ENCODE measurements at places on chromosomes 5 and 9.
A peak's percentile ranks its signal among the peaks of the same experiment; 100 is the strongest.

DNA sequence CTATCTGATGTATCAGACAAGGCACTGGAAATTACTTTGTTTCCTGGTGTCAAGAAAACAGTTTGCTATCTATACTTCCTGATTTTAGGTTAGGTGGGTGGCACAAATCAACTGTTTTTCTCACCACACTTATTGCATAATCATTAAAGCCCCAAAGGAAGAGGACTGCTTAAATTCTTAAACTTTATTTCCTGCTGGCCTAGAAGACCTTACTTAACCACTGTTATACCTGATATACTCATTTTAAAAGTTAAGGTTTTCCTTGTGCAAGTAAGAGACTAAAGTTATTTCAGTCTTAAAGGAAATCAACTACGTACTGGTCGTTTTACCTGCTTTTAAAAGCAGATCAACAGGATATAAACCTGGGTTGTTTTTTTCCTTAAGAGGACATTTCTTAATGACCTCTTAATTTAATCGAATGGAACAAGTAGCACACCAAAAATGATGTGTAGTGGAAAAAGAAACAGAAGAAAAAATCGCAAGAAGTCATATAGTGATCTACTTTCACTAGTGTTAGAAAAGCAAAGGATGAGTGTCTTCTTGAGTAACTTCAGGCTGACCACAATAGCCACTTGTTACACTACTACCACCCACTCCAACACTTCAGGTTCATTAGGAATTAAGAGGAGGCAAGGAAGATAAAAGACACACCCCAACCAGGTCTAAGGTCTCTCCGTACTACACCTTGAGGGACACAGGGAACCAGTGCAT lies 974 bp downstream of the CLINT1 start:
- DNase-seq = no peak

DNA sequence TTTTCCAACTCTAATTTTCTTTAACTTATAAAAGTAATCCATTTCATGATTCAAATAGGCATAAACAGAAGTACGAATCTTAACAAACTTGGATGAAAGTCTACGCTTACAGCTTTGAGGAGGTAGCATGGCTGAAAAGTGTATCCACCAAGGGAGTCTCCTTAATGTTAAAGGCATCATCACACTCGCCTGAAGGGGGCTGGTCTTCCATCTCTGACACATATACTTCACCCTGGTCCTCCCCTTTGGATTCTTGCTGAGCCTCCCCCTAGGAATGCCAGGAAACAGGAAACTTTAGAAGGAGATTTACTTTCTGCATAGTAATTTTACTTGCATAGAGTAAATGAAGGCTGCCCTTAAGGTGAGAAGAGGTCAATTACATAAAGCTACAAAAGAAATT lies 10.3 kb upstream of the NME5 start:
- DNase-seq = peak; percentile 7

GRCh38 chr5:73814233-73814846 lies 188.3 kb downstream of the ARHGEF28 start:
- DNase-seq = no peak

DNA sequence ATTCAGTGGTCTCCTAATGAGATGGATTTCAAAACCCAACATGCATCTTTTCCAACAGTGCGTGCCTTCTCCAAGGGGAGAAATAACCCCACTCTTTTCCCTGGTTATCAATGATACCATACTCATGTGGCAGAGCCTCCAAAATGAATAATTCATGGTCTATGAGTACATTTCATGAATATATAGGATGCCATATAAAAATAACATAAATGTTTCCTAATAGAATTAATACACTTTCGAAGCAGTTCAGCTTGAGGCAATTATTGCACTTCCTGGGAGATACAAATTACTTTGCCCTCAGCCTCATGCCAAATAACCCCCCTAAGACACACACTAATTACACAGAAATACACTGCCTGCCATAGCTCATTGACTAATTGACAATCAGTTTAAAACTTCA lies 318.6 kb downstream of the ZSWIM6 start:
- no peak for DNase-seq

DNA sequence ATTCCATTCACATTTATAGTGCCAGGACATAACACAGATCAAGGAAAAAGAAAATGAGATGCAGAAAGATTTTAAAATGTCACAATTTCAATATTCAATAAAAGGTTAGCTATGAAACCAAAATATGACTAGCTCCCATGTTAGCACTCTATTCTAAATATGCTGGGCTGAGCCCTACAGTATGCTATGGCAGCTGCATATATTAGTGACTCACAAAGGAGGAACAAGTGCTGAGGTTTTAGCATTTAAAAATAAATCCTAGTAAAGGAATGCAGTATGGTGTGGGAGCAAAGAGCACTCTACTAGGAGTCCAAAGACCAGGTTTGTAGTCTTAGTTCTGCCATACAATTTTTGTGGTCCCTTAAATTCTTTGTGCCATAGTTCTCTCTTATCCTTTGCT lies 118.4 kb downstream of the OXCT1 start:
- DNase-seq = no peak

DNA sequence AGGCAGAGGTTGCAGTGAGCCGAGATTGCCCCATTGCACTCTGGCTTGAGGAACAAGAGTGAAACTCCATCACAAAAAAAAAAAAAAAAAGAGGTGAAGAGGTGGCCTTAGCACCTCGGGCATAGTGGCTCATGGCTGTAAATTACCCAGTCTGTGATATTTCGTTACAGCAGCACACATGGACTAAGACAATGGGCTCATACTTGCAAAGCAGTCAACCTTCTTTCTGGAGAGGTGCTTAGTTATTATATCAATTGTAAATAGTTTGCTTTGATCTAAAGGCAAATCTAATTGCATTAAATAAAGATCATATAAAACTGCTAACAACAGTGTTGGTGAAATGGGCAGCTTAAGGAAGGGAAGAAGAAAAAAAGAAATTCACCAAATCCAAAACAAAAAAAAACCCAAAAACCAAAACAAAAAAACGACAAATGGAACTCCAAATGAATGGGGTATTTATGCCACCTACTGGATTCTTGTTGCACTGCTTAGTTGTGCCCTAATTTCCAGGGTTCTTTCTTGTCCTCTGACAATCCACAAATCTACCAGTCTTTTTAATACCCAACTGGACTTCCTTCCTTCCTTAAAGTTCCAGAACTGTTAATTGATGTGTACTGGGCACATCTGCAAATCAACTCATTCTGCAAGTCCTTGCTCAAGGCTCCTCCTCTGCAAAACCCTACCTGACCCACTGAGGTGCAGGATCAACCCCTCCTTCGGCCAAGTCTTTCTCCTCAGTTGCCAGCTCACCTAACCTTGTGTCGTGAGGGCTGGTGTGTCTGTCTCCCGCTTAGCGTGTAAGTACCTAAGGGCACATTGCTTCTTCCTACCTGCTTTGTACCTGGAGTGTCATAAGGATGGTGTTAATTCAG lies 35.0 kb upstream of the DMRT1 start:
- peak; percentile 44 for DNase-seq

GRCh38 chr9:6562201-6562600 lies 83.3 kb downstream of the GLDC start:
- no peak for DNase-seq

GRCh38 chr5:39395521-39395920 lies 29.3 kb downstream of the DAB2 start:
- no peak for DNase-seq

DNA sequence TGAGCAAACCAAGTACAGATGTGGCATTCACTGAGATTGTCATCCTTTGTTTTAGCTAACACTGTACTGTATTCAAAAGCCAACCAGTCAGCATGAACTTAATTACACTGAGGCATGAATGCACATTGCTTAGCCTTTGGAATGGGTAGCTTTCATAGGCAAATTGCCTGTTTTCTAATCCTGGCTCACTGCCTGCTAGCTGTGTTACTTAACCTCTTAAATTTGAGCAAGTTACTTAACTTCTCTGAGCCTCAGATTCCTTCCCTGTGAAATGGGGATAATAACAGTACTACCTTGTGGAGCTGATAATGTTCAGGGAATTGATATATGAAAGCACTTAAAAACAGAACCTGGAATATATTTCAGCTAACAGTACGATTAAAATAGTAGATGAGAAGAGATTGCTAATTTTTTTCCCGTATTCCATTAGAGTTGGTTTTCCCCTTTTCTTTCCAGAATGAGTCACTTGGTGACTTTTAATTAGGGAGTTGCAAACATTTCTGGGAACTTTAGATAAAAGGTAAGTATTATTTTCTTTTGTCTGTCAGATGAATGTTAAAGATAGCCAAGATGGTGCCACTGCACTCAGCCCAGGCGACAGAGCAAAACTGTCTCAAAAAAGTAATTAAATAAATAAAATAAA lies 43.9 kb downstream of the ARRDC3 start:
- DNase-seq = no peak

GRCh38 chr5:33737697-33738096 lies 154.1 kb downstream of the ADAMTS12 start:
- no peak for DNase-seq

DNA sequence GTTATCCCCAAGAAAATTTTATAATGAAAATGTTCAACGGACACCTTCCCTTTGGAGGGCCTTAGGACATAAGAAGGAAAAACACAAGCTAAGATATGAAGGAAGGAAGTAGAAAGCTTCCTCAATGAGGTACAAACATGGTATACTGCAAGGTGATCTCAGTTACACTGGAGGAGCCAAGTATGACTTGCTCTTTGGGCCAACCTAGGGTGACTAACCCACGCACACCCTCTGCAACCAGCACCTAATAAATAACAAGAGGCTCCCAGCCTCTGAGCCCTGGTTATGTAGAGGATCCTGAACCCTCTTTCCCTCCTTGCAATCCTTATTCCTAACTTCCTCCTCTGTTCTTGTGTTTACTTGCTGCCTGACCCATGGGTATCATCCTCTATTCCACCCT lies 38.3 kb upstream of the KCNV2 start:
- DNase-seq = no peak

GRCh38 chr5:148421661-148422060 lies 37.9 kb downstream of the FBXO38 start:
- no peak for DNase-seq

DNA sequence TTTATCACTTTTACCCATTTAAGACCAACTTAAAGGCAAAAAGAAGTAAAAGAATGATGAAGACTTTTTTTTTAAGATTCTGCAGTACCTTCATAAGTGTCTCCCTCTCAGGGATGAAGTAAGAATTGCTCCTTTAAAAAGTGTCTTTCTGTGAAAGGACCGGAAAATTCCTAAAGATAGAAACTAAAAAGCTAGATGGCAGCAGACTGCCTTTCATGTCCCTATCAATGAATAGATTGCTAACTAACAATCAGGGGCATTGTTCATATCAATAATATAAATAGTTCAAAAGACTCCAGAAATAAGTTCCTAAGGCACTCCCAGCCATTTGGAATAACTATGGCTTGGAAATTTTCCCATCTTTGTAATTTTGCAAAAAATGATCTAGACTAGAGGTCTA lies 558.0 kb downstream of the PDE4D start:
- DNase-seq = no peak

- DNase-seq = no peak
Measured at GRCh38 chr9:14806941-14807520, 84.5 kb upstream of the CER1 start.

DNA sequence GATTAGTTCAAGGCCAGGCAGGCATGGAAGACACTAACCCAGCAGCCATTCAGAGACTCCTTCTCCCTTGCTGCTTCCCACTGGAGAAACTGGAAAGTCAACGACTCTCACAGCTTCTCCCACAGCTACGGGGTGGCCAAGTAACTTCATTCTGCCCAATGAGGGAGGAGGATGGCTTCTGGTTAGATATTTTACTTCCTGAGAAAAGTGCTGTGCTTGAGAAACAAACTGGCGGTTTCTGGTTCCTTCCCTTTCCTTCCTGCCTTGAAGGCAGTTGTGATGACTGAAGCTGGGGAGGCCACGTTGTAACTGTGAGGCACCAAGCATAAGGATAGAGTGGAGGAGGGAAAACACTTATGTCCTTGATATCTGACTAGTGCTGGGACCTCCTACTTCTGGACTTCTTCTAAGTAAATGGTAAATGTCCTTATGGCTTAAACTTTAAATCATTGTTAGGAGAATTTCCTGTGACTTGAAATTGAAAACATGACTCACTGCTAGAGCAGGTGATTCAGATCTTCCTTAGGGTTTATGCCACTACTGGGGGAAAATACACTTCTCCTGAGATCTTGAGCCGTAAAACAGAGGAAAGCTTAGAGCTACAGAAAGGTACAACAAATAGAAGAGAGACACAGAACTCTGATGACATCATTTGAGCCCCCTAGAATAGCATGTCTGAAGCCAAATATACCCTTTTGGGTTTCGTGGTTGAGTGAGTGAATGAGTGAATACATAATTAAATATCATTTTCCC lies 3.1 kb upstream of the GNPDA1 start:
- no peak for DNase-seq

DNA sequence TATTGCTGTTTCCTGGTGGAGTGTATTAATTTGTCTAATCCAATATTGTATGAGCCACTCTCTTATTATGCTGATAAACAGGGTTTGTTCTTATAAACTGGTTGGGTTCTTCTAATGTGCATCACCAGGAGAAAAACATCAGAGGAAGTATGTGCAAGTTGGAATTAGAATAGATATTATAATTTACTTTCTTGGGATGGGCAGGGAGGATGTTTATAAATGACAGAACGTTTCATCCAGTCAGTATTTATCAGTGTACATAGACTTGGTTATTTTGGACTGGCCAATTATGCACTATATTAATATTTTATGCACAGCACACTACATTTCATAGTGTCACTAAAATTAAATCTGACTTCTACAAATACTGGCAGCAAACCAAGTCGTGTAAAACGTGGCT lies 495.8 kb downstream of the PSAT1 start:
- DNase-seq = no peak

DNA sequence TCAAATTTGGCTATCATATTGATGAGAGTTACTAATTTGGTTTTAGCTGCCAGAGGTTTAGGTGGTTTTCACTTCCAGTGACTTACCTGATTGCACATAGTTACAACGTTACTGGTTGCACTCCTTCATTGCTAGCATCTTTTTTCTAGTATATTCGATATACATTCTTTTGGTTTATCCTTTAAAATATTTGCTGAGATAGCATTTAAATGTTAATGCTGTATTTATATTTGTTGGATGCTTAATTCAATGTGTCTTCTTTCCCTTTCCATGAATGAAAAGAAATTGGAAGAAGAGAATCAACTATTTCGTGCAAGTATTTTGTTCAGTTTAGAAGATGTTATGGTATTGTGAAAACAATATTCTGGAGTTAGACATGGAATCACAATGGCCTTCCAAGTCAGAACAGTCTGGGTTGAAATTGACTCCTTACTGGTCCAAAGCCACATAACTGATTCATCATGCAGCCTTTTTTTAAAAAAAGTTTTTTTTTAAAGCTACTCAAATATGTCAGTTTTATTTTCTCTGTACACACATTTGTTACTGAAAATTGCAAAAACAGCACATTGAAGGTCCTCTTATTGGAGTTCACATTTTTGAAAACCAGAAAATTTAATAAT lies 2.2 kb downstream of the SPIN1 start:
- no peak for DNase-seq

DNA sequence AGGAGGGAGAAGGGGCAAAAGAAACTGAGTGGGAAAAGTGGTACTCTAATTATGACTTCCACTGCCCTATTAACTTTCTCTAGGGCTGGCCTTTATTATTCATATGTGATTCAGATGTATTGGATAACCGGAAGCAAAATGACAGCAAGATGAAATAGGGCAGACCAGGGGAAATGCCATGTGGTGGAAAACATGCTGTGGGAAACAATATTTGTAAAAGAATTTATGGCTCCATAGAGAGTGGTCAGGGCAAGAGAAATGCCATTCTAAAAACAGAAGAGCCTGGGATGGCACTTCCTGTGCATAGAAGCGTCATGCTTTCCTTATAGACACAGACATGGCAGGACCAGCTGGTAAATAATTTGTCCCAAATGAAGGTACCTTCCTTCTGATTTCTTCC lies 67.7 kb downstream of the MEGF10 start:
- DNase-seq = no peak

Data from NCI-H82 (cell line).